ENCODE measurements at places on chromosomes 1 and 21. TPM values are rescaled to one million over a fixed set of nuclear protein-coding genes. Genes with fewer than 3 reads are reported as not detected.

The LCE2A gene
- total RNA-seq = not detected

The GCSAML gene
- total RNA-seq = not detected

The SLAMF7 gene
- total RNA-seq = 2.5 TPM

The FAM151A gene
- total RNA-seq = 0.14 TPM

The NBPF19 gene
- total RNA-seq = 5.4 TPM

All from A549 treated with GW870086 at 1 μM for 4 hours (cell line).